ENCODE measurements at places on chromosomes 12 and 14.

- DNase-seq, result no peak
Observed at GRCh38 chr12:91194500-91194899, 11.9 kb upstream of the DCN start.

GRCh38 chr12:80314741-80315140, 129.3 kb upstream of the PTPRQ start:
- no peak for DNase-seq

DNA sequence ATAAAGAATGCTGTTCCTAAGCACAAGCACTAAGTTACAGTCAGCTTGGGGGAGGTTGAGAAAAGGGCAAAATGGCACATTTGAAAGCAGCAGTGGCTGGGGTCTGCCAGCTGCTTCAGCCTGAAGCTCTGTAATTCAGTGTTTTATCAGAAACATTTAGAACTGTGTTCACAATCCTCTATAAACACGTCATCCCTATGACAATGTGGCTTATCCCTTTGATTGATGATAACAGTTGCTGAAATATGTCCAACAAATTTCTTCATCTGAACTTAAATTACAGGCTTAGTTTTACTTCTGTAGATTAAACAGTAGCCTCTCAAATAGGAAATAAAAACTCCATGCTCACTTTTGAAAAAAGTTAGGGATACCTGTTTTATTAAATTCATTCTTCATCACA, 108.8 kb downstream of the VEZT start:
- no peak for DNase-seq

DNA sequence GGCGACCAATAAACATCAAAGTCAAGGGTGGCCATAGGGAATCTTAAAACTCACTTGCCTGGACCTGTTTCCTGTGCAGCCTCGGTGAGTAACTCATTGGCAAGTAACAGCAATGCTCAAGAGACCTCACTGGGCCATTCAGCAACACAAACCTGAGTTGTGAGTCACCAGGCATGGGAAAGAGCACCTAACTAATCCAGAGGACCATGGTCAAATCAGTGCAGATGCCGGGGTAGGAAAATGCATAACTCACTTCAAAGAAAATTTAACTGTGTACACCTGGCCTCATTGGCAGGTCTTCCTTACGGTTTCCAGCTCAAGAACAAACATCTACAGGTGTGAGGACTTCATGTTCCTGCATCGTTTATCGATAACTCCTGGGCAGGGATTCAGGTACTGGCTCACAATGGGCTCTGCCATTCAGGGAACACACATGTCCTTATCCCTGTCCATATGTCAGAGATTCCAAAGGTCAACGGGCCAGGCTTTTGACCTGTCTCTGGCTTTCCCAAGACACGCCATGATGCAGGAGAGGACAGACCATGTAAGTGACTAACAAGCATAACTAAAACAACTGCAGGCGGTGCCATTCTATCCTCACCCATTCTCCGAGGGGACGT, 211.8 kb downstream of the ANO2 start:
- no peak for DNase-seq

Measured in stimulated activated CD4-positive, alpha-beta T cell treated with anti-CD3 and anti-CD28 coated beads, Interleukin-1b, Interleukin-23, amount 100 ng/mL, for 4 hours (primary cell).